Stimulated activated CD4-positive, alpha-beta T cell treated with anti-CD3 and anti-CD28 coated beads, TNF-alpha, amount 100 ng/mL, for 1 hour (primary cell): ENCODE measurements at places on chromosomes 2 and 18.

GRCh38 chr2:233974530-233975071, 57.4 kb downstream of the TRPM8 start:
- DNase-seq: no peak

DNA sequence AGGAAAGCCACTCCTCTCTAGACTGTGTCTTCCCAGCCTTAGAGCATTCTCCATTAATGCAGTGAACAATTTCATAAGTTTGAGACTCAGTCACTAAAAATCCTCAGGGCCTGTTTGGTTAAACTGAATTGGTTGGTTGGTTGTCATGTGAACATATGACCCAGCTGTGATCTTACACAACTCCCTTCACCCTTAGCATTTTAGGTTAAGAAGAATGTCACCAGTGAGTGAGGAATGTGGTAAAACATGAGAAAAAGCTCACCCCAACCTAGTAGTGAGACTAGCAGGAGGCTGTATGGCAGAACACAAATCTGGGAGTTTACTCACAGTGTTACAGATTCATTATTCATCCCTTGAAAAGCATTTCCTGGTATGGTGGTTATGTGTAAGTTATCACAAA, 32.4 kb downstream of the LHCGR start:
- no peak for DNase-seq

DNA sequence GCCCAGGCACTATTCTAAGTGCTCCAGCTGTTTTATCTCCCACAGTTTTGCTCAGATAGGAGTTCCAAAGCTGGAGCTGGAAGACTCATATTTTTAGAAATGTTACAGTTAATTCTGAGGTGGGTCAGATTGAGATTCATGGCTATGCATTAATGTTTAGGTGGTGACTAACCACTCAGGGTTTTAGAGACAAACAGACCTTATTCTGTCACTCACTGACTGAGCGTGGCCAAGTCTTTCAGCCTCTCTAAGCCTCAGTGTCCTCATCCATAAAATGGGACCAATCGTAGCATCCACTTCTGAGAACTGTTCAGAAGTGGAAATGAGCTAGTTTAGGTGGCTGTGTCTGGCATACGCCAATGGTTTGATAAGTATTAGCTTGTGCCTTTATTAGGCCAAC, 4.3 kb upstream of the CASP8 start:
- no peak for DNase-seq

DNA sequence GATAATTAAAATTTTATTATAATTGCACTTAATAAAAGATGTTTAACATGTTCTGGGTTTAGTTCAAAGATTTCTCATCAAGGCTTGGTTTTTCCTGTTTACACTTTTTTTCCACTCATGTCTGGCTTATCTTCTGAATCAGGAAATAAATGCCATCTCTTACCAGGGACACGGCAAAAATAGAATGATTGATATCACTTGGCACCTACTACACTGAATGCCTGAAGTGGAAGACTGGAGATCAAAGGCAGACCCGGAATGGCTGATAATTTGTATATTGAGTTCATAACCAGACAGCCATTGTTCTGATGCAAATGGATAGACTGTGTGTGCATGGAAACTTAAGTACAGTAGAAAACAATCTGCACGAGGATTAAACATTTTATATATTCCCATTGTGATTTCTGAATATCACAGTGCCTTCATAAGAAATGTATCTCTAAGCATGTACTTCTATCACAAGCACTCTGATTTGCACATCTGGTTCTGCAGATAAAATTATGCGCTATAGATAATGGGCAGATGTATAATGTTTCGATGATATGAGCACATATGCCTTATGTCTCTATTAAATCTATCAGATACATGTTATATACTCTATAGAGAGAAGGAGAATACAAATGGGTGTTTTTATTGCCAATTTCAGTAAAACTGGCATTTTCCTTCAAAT, 304.8 kb downstream of the RND3 start:
- no peak for DNase-seq

DNA sequence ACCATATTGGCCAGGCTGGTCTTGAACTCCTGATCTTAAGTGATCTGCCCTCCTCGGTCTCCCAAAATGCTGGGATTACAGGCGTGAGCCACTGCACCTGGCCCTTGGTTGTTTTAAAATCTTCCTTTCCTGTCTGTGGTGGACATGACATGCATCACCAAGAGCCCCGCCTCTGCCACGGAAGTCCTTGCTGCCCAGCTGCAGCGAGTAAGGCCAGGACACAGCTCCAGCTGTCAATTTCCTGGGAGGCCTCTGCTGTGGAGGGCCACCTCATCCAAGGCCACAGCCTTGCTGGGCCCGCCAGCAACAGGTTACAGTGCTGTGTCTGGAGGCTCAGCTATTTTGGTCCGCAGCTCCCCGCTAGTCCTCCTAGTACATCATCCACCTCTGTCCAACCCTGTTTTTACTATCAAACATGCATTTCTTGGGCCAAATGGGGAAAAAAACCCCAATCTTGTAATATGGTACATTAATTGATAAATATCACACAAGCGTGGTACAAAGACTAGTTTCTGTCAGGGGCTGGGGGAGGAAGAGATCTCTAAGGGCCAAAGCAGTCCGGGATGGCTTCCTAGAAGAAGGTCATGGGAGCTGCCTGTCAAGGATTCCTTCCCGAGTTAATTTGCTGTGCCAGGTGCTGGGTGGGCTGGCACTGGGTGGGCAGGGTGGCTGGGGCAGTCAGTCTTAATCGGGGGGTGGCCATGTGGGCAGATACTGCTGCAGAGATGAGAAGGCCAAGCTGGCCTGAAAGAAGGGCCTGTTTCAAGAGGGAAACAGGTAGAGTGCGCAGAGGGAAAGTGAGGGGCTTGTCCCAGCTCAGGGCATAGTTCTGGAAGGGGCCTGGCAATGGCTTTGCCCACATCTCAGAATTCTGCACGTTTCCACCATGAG, 100.5 kb downstream of the INHBB start:
- DNase-seq: no peak
